ENCODE measurements at places on chromosomes 5 and 9.
A peak's percentile ranks its signal among the peaks of the same experiment; 100 is the strongest.

DNA sequence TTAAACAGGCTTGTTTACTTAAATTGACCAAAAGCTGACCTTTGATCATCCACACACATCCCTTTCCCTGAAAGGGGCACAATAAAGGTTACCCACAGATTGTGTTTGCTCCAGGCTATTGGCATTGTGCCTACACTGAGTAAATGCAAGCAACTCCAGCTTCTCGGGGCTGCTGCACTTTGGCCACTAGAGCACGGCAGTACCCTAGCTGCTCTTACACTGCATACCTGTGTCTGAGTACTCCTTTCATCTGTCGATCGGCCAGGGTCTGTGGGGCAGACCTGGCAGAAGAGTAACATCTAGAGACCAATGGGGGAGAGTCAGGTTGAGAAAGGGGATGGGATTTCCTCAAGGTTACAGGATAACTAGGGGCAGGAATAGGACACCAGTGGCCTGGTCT, 281.9 kb upstream of the NMUR2 start:
- no peak for DNase-seq

DNA sequence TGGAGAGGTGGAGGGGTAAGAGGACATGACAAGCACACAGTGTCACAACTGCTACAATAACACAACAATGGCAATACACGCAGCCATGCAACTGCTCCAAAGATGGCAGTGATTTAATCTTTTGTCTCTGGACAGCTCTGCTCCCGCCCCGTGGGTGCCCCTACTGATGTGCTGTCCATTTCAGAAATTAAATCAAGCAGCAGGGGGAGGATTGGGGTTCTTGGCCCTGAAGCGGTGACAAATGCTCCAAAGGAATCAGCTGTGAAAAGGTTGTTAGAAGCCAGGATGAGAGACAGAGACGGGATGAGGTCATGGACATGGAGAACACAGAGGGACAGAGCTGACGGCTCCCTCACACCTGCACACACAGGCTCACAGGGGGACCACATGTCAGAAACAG, 22.6 kb downstream of the CNTFR start:
- no peak for DNase-seq

- DNase-seq: no peak
Observed at GRCh38 chr5:168290902-168291341, 523 bp upstream of the WWC1 start.

GRCh38 chr5:176816043-176816745, 5.8 kb downstream of the UNC5A start:
- DNase-seq: peak; percentile 70

GRCh38 chr9:123111427-123112014, 78.1 kb downstream of the GPR21 start:
- peak; percentile 18 for DNase-seq

- no peak for DNase-seq
Observed at GRCh38 chr9:97543561-97543960, 42.1 kb downstream of the TMOD1 start.

DNA sequence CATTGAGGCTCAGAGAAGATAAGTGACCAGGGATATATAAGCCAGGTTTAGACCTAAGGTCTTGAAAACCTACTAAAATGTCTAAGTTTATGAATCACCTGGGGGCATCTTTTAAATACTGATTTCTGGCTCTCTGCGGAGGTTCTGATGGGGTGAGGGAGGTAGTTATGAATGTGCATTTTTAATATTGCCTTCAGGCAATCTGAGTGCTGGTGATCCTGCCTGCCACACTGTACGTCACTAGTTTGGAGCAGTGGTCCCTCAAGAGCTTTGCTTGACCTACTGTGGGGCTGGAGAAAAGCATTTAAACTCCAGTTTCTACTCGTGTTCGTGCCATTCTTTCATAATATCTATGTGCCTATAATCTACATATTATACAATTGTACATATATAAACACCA, 36.1 kb downstream of the KLF4 start:
- no peak for DNase-seq

GRCh38 chr5:27158171-27158570, 119.8 kb upstream of the CDH9 start:
- no peak for DNase-seq

DNA sequence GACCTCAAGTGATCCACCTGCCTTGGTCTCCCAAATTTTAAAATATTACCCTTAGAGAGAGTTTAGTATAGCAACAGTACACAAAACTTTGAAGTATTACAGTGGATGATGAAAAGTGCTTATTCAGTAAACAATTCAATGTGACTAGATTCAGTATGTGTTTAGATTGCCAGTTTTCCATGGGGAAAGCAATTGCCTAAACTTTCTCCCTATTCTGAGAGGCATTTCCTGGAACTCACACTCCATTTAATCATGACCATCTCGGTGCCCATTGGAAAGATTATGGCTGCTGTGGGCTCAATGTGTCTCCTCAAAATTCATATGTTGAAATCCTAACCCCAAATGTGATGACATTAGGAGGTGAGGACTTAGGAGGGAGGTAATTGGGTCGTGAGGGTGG, 38.9 kb upstream of the MYO10 start:
- no peak for DNase-seq

GRCh38 chr5:129118405-129118804, 23.9 kb downstream of the ISOC1 start:
- DNase-seq: no peak

- no peak for DNase-seq
Observed at GRCh38 chr5:131005963-131006684, 158.9 kb downstream of the HINT1 start.

- DNase-seq: no peak
Observed at GRCh38 chr9:28190981-28191380, 617.7 kb upstream of the C9orf72 start.

DNA sequence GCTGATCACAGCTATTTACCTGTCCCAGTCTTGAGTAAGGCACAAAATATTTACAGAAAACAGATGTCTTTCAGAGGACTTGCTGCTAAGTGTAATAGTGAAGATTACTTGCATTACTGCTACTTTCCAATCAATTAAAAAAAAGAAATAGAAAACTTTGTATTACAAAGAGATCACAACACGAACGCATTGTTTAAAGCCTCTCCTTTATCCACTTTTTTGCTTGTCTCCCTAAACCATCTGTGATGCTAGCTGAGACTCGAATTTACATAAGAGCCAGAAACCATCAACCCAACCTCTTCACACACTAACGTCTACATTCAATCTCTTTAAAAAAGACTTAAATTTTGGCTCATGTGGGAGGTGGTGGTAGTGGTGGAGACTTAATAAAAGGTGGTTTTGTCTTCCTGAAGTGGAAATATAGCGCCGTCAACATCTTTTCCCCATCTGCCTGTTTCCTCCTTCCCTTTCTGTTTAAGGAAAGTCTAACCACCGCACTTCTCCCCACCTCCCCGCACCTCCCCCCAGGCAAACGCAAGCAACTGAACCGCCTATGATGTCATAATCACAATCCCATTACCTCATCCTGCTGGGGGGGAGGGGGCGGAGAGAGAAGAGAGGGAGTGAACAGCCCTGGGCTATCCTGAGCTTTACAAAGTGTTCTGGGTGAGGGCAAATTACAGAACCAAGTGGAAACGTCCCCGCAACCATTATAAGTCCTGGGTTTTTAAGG, 948 bp upstream of the FAM53C start:
- DNase-seq: peak; percentile 80

DNA sequence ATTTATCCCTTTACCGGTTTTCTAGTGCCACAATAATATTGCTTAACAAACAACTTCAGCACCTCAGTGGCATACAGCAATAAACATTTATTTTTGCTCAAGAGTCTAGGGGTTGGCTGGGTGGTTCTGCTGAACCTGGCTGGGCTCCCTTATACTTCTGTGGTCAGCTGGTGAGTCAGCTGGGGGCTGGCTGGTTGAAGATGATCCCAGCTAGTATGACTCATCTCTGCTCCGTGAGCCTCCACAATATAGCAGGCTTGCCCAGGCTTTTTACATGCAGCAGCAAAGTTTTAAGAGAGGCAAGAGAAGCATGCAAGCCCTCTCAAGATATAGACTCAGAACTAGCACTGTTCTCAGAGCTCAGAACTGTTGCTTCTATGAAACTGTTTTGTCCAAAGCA, 523.5 kb upstream of the CLINT1 start:
- no peak for DNase-seq

GRCh38 chr9:137021979-137022661, 5.9 kb downstream of the ABCA2 start:
- DNase-seq: peak; percentile 48

DNA sequence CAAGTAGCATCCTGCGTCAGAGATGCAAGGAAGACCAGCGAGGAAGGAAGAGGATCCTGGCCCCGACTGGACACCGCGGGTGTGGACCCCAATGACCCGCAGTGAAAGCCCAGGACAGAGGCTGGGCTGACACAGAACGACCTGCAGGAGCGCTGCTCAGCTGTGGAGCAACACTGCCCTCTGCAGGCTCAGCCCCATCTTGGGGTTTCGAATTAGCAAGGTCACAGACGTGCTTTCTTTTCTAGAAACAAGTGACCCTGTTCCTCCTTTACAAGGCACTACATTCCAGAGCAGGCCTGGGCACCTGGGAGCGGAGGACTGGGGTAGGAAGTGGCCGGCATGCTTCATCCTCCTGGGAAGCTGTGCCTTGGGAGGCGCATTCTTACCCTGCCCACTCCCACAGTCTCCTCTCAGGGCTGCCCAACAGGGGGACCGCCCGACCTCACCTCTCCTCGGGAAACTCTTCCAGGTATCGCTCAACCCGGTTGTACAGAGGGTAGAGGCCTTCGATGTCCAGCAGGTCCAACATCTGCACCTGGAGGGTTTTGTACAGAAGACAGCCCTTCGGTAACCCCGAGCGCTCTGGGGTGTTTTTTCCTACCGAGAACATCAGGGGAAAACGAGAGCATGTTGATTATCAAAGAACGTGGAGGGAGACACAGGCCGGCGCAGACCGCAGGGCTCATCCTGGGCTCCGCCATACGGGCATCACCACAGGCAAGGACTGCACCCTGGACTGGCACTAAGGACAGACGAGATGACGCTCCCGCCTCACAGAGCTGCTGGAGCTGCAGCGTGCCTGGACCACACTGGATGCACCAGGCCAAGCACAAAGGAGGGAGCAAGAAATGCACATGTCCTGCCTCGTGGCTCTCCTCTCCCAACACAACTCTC, 35.0 kb downstream of the IPPK start:
- peak; percentile 20 for DNase-seq

DNA sequence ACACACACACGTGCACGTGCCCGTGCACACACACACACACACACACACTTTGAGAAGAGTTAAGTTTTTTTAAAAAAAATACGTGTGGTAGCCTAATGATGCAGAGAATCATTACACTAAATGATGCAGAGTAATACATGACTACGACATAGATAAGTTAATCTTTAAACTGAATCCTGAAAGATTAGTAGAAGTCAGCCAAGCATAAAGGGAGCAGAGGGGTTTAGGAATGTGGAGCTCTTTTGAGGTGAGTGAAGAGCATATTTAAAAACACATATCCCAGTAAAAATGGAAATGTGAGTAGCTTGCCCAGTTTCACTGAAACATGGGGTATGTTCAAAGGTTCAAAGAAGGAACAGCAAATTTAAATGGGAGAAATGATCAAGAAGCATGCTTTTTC, 61.3 kb upstream of the TYRP1 start:
- no peak for DNase-seq

- no peak for DNase-seq
Observed at GRCh38 chr9:99825172-99826046, 3.7 kb downstream of the NR4A3 start.

DNA sequence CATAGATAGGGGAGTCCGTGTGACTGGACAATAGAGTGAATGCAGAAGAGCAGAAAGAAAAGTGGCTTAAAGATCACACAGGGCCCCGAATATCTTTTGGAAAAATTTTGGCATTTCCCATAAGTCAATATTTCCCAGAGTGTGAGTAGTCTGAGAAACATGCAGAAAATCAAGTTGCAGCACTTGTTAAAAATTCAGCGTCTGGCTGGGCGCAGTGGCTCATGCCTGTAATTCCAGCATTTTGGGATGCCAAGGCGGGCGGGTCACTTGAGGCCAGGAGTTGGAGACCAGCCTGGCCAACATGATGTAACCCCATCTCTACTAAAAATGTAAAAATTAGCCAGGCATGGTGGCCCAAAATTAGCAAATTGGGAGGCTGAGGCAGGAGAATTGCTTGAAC, 227.0 kb downstream of the DRD1 start:
- DNase-seq: no peak

GRCh38 chr9:5608298-5609225, 20.3 kb upstream of the RIC1 start:
- no peak for DNase-seq

DNA sequence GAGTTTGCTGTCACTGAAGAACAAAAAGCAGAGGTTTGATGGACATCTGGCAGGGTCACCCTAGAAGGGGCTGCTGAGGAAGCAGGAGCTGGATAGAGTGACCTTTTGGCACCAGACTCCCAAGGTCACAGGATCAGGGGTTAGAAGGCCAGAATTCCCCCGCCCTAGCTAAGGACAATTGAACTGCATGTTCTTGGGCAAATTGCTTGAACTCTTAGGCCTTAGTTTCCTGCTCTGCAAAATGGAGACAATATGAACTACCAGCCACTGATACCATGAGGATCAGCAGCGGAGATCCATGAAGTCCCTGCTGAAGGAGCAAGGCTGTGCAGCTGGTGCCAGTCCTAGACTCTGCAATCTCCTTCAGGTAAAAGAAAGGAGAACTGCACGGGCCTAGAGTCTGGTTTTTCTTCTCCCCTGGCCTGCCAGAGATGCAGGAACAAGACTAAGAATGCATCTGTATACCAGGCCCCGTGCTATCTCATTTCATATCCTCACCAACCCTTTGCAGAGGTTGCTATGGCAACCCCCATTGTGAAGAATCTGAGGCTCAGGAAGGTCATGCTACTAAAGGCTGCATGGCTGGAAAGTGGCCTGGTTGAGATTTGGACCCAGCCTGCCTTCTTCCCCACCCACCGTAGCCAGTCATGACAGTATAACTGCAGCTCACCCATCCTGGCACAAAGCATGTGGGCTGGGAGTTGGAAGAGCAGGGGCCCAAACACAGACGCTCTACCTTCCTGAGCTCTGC, 33.7 kb downstream of the CAMK2A start:
- DNase-seq: no peak

- DNase-seq: peak; percentile 72
Observed at GRCh38 chr5:23352446-23352845, 155.0 kb upstream of the PRDM9 start.

DNA sequence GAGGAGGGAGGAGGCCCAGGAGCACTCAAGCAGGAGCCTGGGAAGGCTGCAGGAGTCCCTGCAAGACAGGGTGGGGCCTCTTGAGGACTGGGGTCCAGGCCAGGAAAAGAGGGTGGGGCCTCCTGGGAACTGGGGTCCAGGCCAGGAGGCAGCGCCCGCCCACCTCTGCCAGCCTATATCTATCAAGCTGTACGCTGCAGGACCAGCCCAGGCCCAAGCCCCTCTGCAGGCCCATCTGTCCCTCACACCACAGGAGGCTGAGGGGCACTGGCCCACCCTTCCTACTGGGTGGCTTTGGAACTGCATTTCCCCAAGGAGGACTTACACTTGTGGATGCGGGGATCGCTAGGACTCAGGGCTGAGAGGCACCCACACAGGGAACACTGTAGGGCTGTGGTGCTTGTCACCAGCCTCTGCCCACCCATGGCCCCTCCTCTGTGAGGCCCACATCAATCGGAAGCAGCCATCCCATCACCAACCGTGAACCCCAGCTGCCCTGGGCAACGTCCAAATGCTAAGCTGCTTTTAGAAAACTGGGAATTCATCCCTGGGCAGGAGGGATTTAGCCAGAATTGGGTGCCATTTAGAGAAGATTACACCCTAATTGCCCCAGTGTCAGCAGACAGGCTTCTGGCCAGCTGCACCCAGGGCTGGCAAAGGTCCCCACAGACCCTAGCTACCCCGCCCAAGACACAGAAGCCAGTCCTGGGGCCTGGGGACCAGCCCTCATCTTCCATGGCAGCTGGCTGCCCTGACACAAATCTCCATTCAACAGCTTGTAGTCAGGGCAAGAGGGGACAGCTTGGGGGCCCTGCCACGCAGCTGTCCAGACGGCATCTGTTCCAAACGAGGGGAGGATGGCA, 15.3 kb downstream of the BICD2 start:
- no peak for DNase-seq

All from SHP77 (cell line).